ENCODE measurements at places on chromosomes 7 and 10.

- H3K4me3 ChIP-seq: no peak overlapping the region
- no peaks in the 10 kb centered on the region for H3K4me1 ChIP-seq
- H3K36me3 ChIP-seq: no peaks in the 10 kb centered on the region
- H3K27ac ChIP-seq: no peak overlapping the region
These were observed 78.7 kb upstream of the PDK4 start for GRCh38 chr7:95675016-95675415.

GRCh38 chr7:129750091-129750490 is 138.6 kb downstream of the NRF1 start:
- H3K27ac ChIP-seq: no peak overlapping the region
- peaks cover 44% of the 10 kb centered on the region for H3K36me3 ChIP-seq
- no peak overlapping the region for H3K4me3 ChIP-seq
- H3K4me1 ChIP-seq: no peaks in the 10 kb centered on the region
- DNase-seq: no peak

GRCh38 chr7:37068038-37068437 is 343.7 kb upstream of the AOAH start:
- no peaks in the 10 kb centered on the region for H3K36me3 ChIP-seq
- no peaks in the 10 kb centered on the region for H3K27me3 ChIP-seq
- no peak overlapping the region for H3K4me3 ChIP-seq
- DNase-seq: no peak

GRCh38 chr10:78438907-78439809 is 405.5 kb downstream of the RPS24 start:
- DNase-seq: peak; percentile 53
- H3K27me3 ChIP-seq: no peaks in the 10 kb centered on the region
- H3K4me3 ChIP-seq: no peak overlapping the region
- H3K4me1 ChIP-seq: no peaks in the 10 kb centered on the region
- no peaks in the 10 kb centered on the region for H3K36me3 ChIP-seq

DNA sequence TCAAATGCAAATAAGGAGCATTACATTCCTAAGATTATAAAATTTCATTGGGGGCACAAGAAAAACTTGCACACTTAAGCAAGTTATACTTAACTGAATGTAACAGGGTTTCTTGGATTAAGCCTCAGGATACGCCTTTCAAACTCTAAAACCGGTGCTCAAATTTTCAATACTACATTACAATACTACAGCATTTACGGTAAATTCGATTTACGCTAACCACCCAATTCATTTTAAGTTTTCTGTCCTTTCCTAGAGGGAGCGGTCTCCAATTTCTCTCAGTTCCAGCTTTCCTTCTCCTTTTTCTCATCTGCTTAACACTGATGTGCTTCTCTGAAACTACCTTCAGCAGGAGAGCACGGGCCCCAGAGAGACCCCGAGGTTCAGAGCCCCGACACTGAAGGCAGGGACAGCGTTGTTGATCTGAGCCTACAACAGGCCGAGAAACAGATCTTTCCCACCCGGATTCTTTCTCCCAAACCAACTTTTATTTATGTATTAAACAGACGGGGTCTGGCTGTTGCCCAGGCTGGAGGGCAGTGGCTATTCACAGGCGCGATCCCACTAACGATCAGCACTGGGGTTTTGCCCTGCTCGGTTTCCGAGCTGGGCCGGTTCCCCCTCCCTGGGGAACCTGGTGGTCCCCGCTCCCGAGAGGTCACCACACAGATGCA is 798 bp downstream of the ZNF425 start:
- DNase-seq: no peak
- H3K4me3 ChIP-seq: peak overlapping the region; percentile 83
- H3K27me3 ChIP-seq: no peaks in the 10 kb centered on the region
- H3K4me1 ChIP-seq: peaks cover 16% of the 10 kb centered on the region

DNA sequence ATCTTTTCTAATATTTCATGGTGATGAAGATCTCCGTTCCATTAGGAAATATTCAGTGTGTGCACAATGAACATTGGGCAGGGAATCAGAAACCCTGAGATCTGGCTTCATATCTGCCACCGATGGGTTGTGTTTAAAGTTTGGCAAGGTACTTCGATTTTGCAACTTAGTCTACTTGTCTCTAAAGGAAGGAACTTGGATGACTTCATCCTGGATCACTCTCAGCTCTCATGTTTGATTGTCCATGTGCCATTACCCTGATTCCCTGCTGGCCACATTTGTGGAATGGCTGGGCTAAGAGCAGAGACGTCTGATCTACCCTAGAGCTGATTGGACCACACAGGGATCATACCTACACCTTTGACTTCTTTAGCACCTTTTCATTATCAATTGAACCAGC is 177.0 kb upstream of the KMT2E start:
- no peaks in the 10 kb centered on the region for H3K36me3 ChIP-seq
- H3K4me1 ChIP-seq: no peaks in the 10 kb centered on the region
- no peak overlapping the region for H3K27ac ChIP-seq
- H3K4me3 ChIP-seq: no peak overlapping the region
- peaks cover 10% of the 10 kb centered on the region for H3K27me3 ChIP-seq
- no peak for DNase-seq

GRCh38 chr7:100632951-100633717 is 8.2 kb downstream of the TFR2 start:
- H3K36me3 ChIP-seq: no peaks in the 10 kb centered on the region
- DNase-seq: peak; percentile 34
- H3K27ac ChIP-seq: no peak overlapping the region
- peaks cover 5% of the 10 kb centered on the region for H3K4me1 ChIP-seq

- no peak overlapping the region for H3K4me3 ChIP-seq
- peak overlapping the region; percentile 36 for H3K27ac ChIP-seq
- peak; percentile 76 for DNase-seq
- peaks cover 3% of the 10 kb centered on the region for H3K4me1 ChIP-seq
- no peaks in the 10 kb centered on the region for H3K27me3 ChIP-seq
- peaks cover 11% of the 10 kb centered on the region for H3K36me3 ChIP-seq
These were observed 125.9 kb upstream of the PPIF start for GRCh38 chr10:79221110-79222051.

GRCh38 chr7:155343661-155344121 is 46.0 kb downstream of the INSIG1 start:
- H3K36me3 ChIP-seq: no peaks in the 10 kb centered on the region
- H3K4me1 ChIP-seq: peaks cover 8% of the 10 kb centered on the region
- H3K27me3 ChIP-seq: peaks cover 35% of the 10 kb centered on the region
- H3K27ac ChIP-seq: no peak overlapping the region
- H3K4me3 ChIP-seq: no peak overlapping the region

DNA sequence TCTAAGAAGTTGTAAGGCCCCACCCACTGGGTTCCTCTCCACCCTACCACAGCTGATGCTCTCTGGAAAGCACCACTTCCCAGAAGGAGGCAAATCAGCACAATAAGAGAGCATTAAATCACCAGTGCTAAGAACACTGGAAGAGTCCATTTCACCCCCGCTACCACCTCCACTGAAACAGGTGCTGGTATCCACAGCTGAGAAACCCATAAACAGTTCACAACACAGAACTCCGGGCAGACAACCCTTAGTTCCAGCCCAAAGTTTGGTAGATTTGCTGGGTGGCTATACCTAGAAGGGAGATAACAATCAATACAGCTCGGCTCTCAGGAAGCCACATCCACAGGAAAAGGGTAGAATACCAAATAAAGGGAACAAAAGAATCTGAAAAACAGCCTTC is 34.1 kb downstream of the ZNF680 start:
- no peak for DNase-seq
- H3K27ac ChIP-seq: no peak overlapping the region
- H3K36me3 ChIP-seq: peaks cover 70% of the 10 kb centered on the region
- H3K4me1 ChIP-seq: no peaks in the 10 kb centered on the region
- H3K27me3 ChIP-seq: no peaks in the 10 kb centered on the region

DNA sequence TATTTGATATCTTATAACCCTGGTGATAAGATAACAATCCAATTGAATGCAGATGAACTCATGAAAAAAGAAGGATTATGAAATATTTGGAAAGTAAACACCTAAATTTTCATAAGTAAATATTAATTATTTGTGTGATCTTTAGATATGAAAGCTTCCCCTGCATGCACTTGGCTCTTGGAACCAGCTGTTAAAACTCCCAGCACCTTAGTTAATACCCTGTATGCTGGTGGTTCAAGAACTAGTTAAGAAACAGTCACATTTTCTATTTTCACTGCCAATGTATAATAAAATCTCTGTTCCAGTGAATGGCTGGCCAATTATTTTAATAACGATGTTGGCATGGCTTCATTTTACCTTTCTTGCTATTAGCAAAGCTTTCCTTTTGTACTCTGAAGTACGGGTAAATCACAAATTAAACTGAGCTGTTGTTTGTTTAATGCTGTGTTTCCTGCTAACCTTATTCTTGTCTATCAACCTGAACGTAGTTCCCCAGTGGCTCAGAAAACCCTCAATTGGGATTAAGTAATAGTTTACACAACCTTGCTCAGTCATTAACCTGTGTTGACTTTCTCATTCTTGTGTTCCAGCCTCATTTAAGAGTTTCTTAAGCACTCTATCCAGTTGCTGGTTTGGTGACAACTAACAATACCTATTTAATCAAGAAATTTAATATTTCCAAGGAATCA is 38.9 kb downstream of the MET start:
- no peak overlapping the region for H3K27ac ChIP-seq
- DNase-seq: no peak
- H3K4me1 ChIP-seq: peaks cover 4% of the 10 kb centered on the region
- H3K27me3 ChIP-seq: no peaks in the 10 kb centered on the region
- no peak overlapping the region for H3K4me3 ChIP-seq

GRCh38 chr10:43981232-43981631 is 332.6 kb upstream of the ZNF32 start:
- H3K4me3 ChIP-seq: no peak overlapping the region
- H3K4me1 ChIP-seq: no peaks in the 10 kb centered on the region
- no peak for DNase-seq

DNA sequence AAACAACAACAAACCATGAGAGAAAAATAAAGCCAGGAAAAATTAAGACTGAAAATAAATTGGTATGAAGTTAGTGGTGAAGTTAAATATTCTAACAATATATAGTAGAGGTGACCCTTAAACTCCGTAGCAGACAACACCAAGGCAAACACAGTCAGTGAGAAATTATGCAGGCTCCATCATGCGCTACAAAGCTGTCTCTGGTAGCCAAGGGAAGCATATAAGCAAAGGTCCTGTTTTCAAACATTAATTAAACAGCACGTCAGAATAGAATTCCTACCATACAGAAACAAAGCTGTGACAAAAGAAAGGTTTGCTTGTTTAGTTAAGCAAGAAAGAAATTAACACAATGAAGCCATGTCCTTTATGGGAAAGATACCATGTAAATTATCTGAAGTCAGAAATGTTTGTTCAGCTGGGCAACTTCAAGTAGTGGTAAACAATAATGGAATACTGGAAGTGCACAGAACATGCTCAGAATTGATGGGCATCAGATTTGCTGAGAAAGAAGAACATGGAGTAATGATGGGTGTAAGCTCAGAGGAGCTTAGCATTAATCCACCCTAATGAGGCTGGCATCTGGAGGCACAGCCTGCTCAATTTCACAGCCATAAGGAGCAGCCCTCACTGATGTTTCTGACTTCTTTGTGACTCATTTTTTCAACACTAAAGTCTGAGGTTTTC is 75.7 kb downstream of the IGF2BP3 start:
- DNase-seq: no peak
- no peak overlapping the region for H3K27ac ChIP-seq
- H3K27me3 ChIP-seq: no peaks in the 10 kb centered on the region
- H3K36me3 ChIP-seq: no peaks in the 10 kb centered on the region
- no peaks in the 10 kb centered on the region for H3K4me1 ChIP-seq
- no peak overlapping the region for H3K4me3 ChIP-seq

DNA sequence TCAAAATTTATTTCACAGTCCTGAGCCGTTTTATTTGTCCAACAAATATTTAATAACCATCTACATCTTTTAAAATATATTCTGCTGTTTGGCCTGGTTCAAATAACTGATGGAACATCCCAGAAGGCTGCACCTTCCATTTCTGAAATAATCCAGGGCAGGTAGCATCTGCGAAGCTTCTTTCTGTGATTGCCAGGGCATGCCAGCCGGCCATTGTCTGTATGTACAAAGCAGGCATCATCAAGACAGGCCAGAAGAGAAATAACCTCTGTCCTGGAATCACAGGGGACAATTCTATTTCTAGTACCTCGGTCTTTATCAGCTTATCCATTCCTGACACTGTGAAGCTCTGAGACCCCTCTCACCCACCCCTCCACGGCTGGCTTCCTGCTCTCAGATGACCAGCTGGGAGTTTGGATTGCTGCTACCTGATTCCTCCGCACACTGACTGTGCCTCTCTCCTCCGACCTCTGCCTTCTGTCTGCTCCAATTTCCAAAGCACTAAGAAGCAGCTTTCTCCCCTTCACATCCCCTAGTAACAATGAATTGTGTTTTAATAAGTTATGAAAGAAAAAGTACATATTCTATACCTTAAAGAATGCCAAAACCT is 8.0 kb downstream of the DGKI start:
- DNase-seq: no peak
- H3K27ac ChIP-seq: no peak overlapping the region
- no peak overlapping the region for H3K4me3 ChIP-seq

- peak overlapping the region; percentile 7 for H3K27ac ChIP-seq
- no peak for DNase-seq
- H3K4me1 ChIP-seq: peaks cover 24% of the 10 kb centered on the region
- H3K36me3 ChIP-seq: no peaks in the 10 kb centered on the region
These were observed 116.8 kb downstream of the MAD1L1 start for GRCh38 chr7:2115760-2116447.

DNA sequence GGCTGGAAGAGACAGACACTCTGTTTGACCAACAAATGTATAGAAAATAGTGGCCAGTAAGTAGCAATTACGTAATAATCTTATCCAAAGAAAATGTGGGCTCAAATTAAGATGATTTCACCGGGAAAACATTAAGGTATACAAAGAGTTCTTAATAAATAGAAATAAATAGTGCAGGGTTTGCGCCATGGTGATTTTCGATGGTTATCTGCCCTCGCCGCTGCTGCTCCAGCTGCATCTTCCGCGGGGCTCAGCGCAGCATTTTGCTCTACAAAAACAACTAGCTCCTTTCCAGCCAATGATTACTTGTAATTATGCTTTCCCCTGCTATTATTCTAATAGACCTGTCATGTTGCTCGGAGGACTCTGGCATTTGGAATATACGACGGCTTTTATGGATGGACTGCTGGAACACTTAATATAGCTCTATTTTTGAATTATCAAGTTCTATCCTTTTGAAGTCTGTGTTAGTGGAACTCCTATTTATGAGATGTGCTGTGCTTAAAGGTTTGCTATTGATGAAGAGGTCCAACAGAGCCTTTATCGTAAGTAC is 103.8 kb downstream of the BUB3 start:
- H3K36me3 ChIP-seq: no peaks in the 10 kb centered on the region
- no peak overlapping the region for H3K27ac ChIP-seq
- no peaks in the 10 kb centered on the region for H3K27me3 ChIP-seq
- no peaks in the 10 kb centered on the region for H3K4me1 ChIP-seq
- H3K4me3 ChIP-seq: no peak overlapping the region

GRCh38 chr7:66267249-66267648 is 62.1 kb downstream of the TPST1 start:
- no peak for DNase-seq
- peaks cover 19% of the 10 kb centered on the region for H3K4me1 ChIP-seq
- peak overlapping the region; percentile 51 for H3K27ac ChIP-seq
- no peak overlapping the region for H3K4me3 ChIP-seq
- peaks cover 6% of the 10 kb centered on the region for H3K36me3 ChIP-seq

GRCh38 chr10:22723783-22724182 is 9.4 kb upstream of the PIP4K2A start:
- no peak overlapping the region for H3K4me3 ChIP-seq
- H3K27ac ChIP-seq: no peak overlapping the region
- no peaks in the 10 kb centered on the region for H3K4me1 ChIP-seq
- DNase-seq: no peak
